ENCODE measurements at places on chromosomes 5 and 9. TPM values are rescaled to one million over a fixed set of nuclear protein-coding genes. Genes with fewer than 3 reads are reported as not detected.

INSL6 gene
- not detected for total RNA-seq

TEX48 gene
- not detected for total RNA-seq

LRRTM2 gene
- total RNA-seq = 118 TPM

SHISAL2B gene
- total RNA-seq = 0.49 TPM

LAMC3 gene
- total RNA-seq = 2.7 TPM

SLC45A2 gene
- total RNA-seq = 0.49 TPM

YTHDC2 gene
- 41.6 TPM for total RNA-seq

All from temporal lobe (tissue), 4 donors.